Fibroblast of the aortic adventitia (primary cell): ENCODE measurements at places on chromosomes 4 and X. TPM values are rescaled to one million over a fixed set of nuclear protein-coding genes. Genes with fewer than 3 reads are reported as not detected.

The ARMCX1 gene
- 52.0 and 104 TPM in 2 replicates for total RNA-seq

The SH2D1A gene
- total RNA-seq: not detected in 2 replicates

The TMEM144 gene
- 5.6 and 8.3 TPM in 2 replicates for total RNA-seq

The FGFBP1 gene
- not detected in 2 replicates for total RNA-seq

The GIMD1 gene
- not detected in 2 replicates for total RNA-seq
